ENCODE measurements at places on chromosomes 12 and 14.

- DNase-seq: peak; percentile 83
These were observed at the start of gene PTPN6 for GRCh38 chr12:6950811-6951540. Gene PTPN6, plus strand, starts transcription at chr12:6951356. Its CDS starts 157 bp downstream, at chr12:6951513.

DNA sequence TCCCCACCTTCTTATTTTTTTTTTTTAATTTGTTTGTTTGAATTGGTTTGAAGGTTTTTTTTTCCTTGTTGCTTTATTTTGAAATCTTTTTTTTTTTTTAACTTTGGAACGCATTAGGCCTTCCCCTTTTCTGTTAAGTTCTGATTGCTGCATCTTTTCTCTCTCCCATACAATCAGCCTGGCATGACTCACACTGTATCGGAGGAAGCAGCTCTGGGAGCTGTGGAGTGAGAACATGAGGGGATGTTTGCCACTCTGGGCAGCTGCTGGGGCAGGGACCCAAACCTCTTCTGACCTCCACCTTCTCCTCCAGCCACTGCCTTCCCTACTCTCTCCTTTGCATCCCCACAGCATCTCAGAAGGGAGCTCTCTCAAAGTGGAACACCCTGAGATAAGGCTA, 160.3 kb upstream of the FKBP4 start:
- DNase-seq: no peak

DNA sequence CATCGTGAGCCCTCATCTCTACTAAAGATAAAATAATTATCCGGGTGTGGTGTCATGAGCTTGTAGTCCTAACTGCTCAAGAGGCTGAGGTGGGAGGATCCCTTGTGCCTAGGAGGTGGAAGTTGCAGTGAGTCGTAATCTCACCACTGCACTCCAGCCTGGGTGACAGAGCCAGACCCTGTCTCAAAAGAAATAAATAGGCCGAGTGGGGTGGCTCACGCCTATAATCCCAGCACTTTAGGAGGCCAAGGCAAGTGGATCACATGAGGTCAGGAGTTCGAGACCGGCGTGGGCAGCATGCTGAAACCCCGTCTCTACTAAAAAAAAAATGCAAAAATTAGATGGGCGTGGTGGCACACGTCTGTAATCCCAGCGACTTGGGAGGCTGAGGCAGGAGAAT, 70.9 kb downstream of the RESF1 start:
- no peak for DNase-seq

GRCh38 chr12:13275241-13276085, 78.9 kb downstream of the EMP1 start:
- DNase-seq: no peak

GRCh38 chr12:124518051-124518932, 49.1 kb downstream of the NCOR2 start:
- no peak for DNase-seq

DNA sequence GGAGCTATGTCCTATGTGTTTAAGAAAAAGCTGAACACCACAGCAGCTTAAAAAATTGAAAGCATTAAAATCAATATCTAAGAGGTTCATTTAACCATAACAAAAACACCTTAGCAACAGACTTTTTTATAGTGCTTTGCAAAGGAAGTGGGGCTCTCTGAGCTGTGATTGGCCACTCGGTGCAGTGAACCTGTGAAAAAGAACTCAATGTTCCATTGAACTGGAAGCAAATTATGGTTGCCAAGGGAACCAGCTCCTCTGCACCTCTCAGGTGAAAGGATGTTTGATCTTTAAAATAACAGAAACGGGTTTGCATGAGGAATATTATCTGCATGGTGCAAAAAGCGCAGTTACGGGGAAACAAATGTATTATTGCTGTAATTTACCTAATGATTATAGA, 149.4 kb downstream of the SNAPC1 start:
- no peak for DNase-seq

- DNase-seq: no peak
These were observed 189.6 kb downstream of the DUSP6 start for GRCh38 chr12:89162589-89163261.

DNA sequence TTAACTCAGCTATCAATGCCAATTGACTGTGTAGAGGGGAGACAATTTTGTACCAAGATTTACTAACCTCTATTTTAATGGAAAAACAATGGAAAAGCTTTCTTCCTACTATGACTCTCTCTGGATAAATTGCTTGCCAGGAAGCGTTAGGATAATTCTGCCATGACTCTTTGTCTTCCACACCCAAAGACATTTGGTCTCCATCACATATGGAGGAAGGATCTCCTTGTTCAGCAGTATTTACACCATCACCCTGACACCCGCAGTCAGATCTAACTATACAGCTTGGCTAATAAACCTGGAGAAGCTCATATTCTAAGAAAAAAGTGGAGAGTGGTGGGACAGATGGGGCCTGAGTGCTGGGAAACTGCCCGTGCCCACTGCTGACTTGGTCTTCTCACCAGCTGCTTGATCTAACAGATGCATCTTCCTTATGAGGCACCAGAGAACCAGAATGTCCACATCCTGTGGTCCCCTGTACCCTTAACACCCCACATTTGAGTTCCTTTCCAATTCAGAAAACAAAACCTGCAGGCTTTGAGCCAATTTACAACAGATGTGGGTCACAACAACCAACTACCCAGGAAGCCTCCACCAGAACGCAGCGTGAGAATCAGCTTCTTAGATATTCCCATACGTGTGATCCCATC, 154.0 kb downstream of the DAD1 start:
- no peak for DNase-seq

GRCh38 chr14:99562856-99563748, 40.9 kb downstream of the CCDC85C start:
- DNase-seq: no peak

DNA sequence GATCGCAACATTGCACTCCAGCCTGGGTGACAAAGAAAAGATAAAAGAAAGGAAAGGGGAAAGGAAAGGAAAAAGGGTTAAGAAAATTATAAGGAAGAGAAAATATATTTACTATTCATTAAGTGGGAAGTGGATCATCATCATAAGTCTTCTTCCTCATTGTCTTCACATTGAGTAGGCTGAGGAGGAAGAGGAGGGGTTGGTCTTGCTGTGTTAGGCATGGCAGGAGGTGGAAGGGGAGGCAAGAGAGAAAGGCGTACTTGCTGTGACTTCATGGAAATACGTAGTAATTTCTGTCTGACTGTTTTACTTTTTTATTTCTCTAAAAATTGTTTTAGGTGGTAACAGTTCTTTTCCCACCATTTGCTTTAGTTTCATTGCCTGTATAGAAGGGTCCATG, 26.2 kb downstream of the FAM177A1 start:
- no peak for DNase-seq

DNA sequence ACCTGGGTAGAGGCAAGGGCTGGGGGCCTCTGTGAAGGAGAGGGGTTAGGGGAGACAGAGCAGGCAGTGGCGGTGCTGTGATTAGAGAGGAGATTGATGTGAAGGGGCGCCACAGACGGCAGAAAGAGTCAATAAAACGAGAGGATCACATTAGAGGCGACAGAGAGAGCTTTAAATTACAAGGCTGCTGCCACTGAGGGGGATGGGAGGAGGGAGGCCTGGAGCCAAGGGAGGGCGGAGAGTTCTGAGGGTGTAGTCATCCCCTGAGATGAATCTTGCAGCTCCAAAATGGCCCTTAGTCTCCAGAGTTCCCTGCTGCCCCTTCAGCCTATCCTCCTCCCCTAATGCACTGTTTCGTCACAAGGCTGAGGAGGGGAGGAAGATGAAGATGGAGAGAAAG, 12.8 kb downstream of the ZFHX2 start:
- DNase-seq: no peak

DNA sequence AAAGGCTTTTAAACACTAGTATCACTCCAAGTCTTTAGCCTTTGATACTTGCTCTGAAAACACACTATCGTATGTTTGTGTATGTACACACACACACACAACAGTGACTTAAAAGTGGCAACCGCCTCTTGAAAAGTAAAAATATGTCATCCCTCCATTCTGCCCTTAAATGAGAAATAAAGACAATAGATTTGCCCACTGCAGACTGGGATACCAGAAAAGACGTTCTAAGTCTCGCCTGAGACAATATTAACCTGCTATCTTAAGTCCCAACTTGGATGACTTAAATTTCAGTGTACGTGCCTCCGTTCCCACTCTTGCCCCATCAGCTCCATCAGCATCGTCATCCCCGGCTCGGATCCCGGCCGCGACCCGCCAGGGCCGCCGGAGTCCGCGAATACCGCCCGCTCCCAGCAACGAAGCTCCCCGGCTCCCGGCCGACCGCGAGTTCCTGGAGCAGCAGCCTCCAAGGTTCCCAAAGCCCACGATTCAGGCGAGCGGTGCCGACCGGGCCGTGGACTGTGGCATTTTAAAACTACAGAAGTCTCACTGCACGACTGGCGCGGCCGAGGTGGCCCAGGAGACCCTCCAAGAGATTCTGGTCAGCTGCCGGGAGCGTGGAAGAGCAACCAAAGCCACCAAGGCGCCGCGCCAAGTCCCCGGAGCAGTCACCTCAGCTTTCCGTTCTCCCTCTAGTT, 2.8 kb upstream of the ARID2 start:
- peak; percentile 36 for DNase-seq

- no peak for DNase-seq
These were observed 13.0 kb downstream of the FGD6 start for GRCh38 chr12:95204141-95204866.

Measured in OCI-LY7 (cell line).